ENCODE measurements at places on chromosomes 13 and 19. TPM values are rescaled to one million over a fixed set of nuclear protein-coding genes. Genes with fewer than 3 reads are reported as not detected.

- no peak for DNase-seq
- H3K27ac ChIP-seq, result no peak overlapping the region
- H3K36me3 ChIP-seq, result no peaks in the 10 kb centered on the region
- no peaks in the 10 kb centered on the region for H3K4me1 ChIP-seq
- H3K4me3 ChIP-seq, result no peak overlapping the region
These were observed 3.8 kb upstream of the IFNL4 start for GRCh38 chr19:39252458-39252857.

GRCh38 chr13:113992276-113993005, 18.6 kb upstream of the C13orf46 start:
- H3K27me3 ChIP-seq, result no peaks in the 10 kb centered on the region
- H3K4me1 ChIP-seq, result no peaks in the 10 kb centered on the region
- no peak for DNase-seq
- H3K4me3 ChIP-seq, result no peak overlapping the region
- peaks cover 35% of the 10 kb centered on the region for H3K36me3 ChIP-seq

DNA sequence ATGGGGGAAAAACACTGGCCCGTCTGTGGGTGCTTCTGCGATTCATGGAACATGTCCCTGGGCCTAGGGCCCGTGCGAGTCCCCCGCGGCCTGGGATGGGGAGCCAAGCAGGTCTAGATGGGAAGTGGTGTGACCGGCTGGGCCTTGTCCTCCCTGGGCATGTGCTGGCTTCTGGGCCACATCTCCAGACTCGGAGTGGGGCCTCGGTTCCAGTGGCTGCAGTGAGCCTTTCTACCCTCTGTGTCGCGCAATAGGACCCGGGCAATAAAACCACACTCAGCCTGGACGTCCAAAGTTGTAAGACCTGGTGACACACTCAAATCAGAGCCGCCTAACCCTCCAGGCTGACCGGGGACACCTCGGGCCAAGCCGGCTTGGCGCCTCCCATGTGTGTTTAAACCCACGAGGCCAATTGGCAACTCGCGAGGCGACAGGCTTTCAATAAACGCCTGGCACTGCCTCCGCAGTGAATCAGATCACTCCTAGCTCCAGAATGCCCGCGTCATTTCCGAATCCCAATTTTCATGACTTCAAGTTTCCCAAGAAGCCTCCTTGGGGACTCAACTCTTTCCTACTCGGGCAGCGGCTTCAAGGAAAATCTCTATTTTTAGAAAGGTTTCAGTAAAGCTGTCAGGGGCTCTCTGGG, 57.3 kb downstream of the KLF2 start:
- H3K27me3 ChIP-seq, result no peaks in the 10 kb centered on the region
- peaks cover 64% of the 10 kb centered on the region for H3K4me1 ChIP-seq
- H3K27ac ChIP-seq, result peak overlapping the region; percentile 84
- peaks cover 29% of the 10 kb centered on the region for H3K36me3 ChIP-seq
- DNase-seq, result no peak

DNA sequence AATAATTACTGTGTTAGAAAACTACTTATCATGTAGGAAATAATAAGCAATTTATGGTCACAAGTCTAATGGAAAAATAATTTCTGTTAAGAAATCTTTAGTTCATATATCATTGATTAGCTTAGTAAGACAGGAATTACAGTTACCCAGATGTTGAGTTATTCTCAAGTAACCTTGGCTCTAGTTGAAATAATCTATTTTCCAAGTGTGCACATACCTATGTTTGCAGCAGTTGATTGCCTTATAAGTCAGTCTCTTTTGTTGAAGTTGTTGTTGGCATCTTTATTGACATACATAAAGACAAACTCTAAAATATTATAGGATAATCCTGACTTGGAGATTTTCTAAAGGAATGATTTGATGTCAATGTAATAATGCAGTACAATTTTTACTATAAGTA, 511.4 kb upstream of the KLF12 start:
- H3K27ac ChIP-seq, result no peak overlapping the region
- no peaks in the 10 kb centered on the region for H3K4me1 ChIP-seq
- H3K4me3 ChIP-seq, result no peak overlapping the region
- no peaks in the 10 kb centered on the region for H3K27me3 ChIP-seq

- no peaks in the 10 kb centered on the region for H3K27me3 ChIP-seq
- no peak overlapping the region for H3K27ac ChIP-seq
- H3K4me1 ChIP-seq, result no peaks in the 10 kb centered on the region
- H3K4me3 ChIP-seq, result no peak overlapping the region
These were observed 4.3 kb upstream of the KCTD4 start for GRCh38 chr13:45205124-45205523.

DNA sequence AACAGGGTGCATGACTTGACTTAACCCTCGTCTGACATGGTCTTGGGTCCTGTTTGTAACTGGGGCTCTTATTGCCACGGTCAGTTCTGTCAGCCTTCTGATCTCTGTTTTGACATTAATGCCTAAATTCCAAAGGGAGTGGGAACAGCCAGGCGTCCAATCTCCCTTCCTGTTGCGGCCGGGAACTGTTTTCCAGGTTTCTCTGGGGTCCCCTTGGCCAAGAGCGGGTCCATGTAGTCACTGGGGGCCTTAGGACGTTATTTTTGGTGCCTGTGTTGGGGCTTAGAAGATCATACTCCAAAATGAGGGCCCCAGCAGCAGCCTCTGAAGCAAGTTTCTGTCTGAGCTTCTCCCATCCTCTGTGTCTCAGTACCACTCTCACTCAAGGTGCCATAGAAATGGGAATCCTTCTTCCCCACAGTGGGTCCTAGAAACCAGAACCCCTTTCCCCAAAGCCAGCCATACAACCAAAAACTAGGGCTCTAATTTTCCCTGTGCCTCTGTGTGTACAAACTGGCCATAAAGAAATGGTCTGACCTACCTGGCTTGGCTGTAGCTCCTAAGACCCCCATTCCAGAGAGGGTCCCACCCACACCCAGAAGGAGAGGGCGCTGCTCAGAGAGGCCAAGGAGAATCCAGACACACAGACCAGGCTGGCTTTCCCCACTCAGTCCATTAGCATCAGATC, 50.4 kb downstream of the C13orf46 start:
- no peaks in the 10 kb centered on the region for H3K4me1 ChIP-seq
- H3K27me3 ChIP-seq, result no peaks in the 10 kb centered on the region
- no peak for DNase-seq
- H3K4me3 ChIP-seq, result no peak overlapping the region

DNA sequence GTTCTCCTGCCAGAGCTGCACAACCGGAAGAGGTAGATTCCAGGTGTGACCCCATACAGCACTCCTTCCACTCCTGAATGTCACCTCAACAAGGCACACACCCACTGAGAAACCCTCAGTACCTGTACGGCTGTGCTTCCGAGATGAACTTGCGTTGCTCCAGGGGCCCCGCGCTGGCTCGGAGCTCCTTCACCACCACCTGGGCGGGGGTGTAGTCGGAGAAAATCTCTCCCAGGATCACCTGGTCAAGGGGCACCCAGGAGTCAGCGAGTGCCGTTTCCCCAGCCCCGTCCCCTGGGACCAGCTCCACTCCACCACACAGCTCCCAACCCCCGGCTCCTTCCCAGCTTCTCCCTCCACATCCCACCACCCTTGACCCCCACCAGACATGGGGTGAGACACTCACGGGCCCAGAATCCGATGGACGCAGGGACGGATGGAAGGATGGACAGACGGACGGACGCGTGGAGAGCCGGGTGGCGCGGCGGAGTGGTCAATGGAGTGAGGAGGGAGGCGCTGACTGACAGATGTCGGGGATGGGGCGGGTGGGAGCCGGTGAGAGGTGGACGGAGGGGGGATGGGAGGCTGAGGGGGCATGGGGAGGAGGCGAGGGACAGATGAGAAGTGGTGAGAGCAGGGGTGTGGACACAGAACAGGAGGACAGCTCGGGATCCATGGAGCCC, 2.8 kb downstream of the LMTK3 start:
- no peaks in the 10 kb centered on the region for H3K27me3 ChIP-seq
- no peak overlapping the region for H3K27ac ChIP-seq
- no peak overlapping the region for H3K4me3 ChIP-seq

DNA sequence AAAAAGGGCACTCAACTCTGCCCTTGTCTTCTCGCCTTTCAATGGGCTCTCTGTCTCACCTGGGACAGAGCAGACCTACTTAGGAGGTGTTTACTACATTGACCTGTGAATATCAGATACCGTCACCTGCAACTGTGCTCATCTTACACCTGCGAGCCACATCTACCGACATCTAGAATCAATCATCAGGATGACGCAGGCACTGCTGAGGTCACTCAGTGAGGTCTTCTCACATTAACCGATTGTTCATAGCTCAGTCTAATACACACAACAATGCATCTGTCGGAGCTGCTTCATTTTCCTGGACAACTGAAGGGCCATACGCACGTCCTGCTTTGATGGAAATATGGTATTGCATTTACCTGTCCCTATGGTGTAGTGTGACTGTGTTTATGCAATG, 211.9 kb downstream of the FGF9 start:
- no peak overlapping the region for H3K27ac ChIP-seq
- DNase-seq, result no peak
- no peak overlapping the region for H3K4me3 ChIP-seq
- H3K36me3 ChIP-seq, result no peaks in the 10 kb centered on the region
- no peaks in the 10 kb centered on the region for H3K27me3 ChIP-seq

DNA sequence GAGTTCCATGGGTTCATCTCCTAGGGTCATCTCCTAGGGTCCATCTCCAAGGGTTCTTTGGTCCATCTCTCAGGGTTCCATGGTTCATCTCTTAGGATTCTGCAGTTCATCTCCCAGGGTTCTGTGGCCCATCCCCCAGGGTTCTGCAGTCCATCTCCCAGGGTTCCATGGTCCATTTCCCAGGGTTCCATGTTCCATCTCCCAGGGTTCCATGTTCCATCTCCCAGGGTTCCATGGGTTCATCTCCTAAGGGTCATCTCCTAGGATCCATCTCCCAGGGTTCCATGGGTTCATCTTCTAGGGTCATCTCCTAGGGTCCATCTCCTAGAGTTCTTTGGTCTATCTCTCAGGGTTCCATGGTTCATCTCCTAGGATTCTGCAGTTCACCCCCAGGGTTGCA, 4.9 kb downstream of the TMEM59L start:
- no peak for DNase-seq
- peaks cover 7% of the 10 kb centered on the region for H3K27me3 ChIP-seq
- H3K27ac ChIP-seq, result no peak overlapping the region
- no peak overlapping the region for H3K4me3 ChIP-seq

The LHB gene
- not detected for total RNA-seq

GRCh38 chr13:97341135-97341534, 92.8 kb upstream of the RAP2A start:
- H3K4me3 ChIP-seq, result no peak overlapping the region
- no peak for DNase-seq

The ACER1 gene
- 2.9 TPM for total RNA-seq

- H3K27me3 ChIP-seq, result no peaks in the 10 kb centered on the region
- no peak overlapping the region for H3K4me3 ChIP-seq
- DNase-seq, result peak; percentile 47
These were observed 29.8 kb downstream of the CERS1 start for GRCh38 chr19:18865973-18866799.

DNA sequence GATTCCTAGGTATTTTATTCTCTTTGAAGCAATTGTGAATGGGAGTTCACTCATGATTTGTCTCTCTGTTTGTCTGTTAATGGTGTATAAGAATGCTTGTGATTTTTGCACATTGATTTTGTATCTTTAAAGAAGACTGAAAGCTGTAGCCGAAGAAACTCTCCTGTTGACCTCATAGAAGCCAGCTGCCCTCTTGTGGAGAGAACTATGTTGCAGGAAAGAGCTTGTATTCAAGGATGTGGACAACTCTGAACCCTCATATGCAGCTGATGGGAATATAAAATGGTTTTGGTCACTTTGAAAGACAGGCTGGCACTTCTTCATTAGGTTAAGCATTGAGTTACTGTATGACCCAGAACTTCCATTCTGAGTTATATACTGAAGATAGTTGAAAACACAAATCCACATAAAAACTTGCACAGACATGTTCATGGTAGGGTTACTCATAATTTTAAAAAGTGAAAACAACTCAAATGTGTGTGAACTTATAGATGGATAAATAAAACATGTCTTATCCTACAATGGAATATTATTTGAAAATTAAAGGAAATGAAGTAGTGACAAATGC, 65.8 kb upstream of the SLITRK6 start:
- no peak for DNase-seq
- H3K27ac ChIP-seq, result no peak overlapping the region
- H3K27me3 ChIP-seq, result no peaks in the 10 kb centered on the region

DNA sequence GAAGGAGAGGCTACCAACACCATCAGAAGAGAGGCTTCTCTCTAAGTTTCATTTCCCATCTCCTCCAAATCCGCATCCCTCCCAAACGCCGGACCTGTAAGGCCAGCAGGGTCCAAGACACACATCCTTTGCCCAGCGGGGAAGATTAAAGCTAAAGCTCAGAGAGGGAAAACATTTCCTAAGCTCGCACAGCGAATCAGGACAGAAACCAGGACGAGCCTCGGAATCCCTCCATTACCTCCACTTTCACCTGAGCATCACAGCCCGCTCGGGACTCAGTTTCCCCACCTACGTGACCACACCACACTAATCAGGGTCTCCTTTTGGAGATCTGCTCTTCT, 711 bp upstream of the FOSB start:
- H3K4me3 ChIP-seq, result peak overlapping the region; percentile 99
- peak overlapping the region; percentile 98 for H3K27ac ChIP-seq
- H3K27me3 ChIP-seq, result no peaks in the 10 kb centered on the region
- H3K36me3 ChIP-seq, result peaks cover 11% of the 10 kb centered on the region
- DNase-seq, result no peak
- peaks cover 10% of the 10 kb centered on the region for H3K4me1 ChIP-seq

- no peaks in the 10 kb centered on the region for H3K36me3 ChIP-seq
- no peaks in the 10 kb centered on the region for H3K4me1 ChIP-seq
- H3K27me3 ChIP-seq, result no peaks in the 10 kb centered on the region
- H3K27ac ChIP-seq, result no peak overlapping the region
- H3K4me3 ChIP-seq, result no peak overlapping the region
- DNase-seq, result no peak
These were observed 1366.6 kb upstream of the MIR17HG start for GRCh38 chr13:89980896-89981295.

GRCh38 chr19:33517922-33518321, 3.7 kb downstream of the PEPD start:
- H3K4me3 ChIP-seq, result no peak overlapping the region
- no peaks in the 10 kb centered on the region for H3K27me3 ChIP-seq
- peaks cover 14% of the 10 kb centered on the region for H3K4me1 ChIP-seq
- no peaks in the 10 kb centered on the region for H3K36me3 ChIP-seq
- no peak for DNase-seq

- H3K27ac ChIP-seq, result no peak overlapping the region
- H3K4me3 ChIP-seq, result no peak overlapping the region
- no peaks in the 10 kb centered on the region for H3K27me3 ChIP-seq
- no peak for DNase-seq
- H3K36me3 ChIP-seq, result no peaks in the 10 kb centered on the region
These were observed 1649.7 kb upstream of the SPRY2 start for GRCh38 chr13:81990652-81991051.

- no peak for DNase-seq
- no peaks in the 10 kb centered on the region for H3K27me3 ChIP-seq
- no peaks in the 10 kb centered on the region for H3K36me3 ChIP-seq
These were observed 91.4 kb upstream of the IRS2 start for GRCh38 chr13:109877809-109878208.

Data from naive thymus-derived CD4-positive, alpha-beta T cell (primary cell).